ENCODE measurements at places on chromosomes 6 and 20.

DNA sequence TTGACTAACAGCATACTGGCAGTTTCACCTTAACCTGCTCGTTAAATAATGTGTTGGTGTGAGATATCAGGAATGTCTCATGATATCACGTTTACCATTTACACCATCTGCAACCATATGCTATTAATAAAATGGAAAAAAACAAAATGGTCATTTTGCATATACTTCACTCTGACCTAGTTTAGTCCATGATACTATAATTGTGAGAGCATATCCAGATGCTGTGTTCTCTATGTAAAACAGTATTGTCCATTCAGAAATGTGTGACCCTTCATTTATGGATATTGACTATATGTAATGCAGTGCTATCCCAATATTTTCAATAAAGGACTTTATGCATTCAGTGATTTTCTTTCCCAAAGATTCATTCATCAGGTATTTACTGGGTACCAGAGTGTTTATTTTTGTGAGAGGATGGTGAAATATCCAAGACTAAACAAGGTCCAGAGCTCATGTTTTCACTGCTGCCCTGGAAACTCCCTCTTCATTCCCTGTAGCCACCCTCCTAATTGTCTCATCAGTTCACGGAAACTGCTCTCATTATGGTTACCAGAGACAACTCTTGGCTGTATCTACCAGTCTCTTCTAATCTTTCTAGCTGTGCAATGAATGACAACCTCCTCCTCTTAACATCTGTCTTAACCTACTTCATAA, 25.7 kb upstream of the HINT3 start:
- DNase-seq, result no peak

DNA sequence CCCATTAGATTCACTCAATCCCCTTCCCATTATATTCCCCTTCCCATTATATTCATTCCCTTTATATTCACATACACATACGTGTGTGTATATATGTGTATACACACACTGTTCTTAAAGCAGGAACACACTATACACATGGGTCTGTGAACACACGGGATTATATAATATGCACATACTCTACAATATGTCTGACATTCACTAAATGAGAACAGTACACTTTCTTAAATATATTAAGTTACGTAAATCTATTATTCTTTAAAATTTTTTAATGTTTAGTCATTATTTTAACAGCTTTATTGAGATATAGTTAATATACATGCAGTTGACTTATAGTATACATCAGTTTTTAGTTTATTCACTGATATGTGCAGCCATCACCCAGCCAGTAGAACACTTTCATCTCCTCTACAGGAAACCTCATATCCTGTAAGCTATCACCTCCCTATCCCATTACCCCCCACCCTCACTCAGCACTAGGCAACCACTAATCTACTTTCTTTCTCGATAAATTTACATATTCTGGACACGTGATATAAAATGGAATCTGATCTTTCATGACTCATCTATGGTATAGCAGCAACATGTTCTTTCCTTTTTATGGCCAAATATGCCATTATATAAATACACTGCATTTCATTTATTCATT, 13.9 kb upstream of the SUMO4 start:
- no peak for DNase-seq

GRCh38 chr6:3506751-3507383, 50.0 kb upstream of the SLC22A23 start:
- no peak for DNase-seq

DNA sequence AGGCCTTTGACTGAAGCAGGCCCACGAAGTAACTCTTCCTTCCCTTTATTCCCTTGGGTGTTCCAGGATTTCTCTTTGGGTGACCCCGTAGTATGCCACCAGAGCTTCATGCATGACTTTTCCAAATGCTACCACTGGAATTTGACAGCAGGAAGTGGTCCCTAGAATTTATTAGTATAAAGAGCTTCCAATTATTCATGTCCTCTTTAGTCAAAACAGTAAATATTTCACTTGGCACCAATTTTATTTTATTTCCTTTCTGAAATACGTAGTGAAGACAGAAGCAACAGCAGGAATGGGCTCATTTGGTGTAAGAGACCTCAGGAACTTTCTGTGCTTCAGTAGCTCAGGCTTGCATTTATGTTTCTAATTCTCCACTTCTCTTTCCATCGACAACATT, 151.3 kb downstream of the LCA5 start:
- no peak for DNase-seq

- no peak for DNase-seq
Observed at GRCh38 chr20:25315418-25316210, 67.7 kb downstream of the PYGB start.

- no peak for DNase-seq
Observed at GRCh38 chr6:39931607-39932006, 2.7 kb downstream of the MOCS1 start.

DNA sequence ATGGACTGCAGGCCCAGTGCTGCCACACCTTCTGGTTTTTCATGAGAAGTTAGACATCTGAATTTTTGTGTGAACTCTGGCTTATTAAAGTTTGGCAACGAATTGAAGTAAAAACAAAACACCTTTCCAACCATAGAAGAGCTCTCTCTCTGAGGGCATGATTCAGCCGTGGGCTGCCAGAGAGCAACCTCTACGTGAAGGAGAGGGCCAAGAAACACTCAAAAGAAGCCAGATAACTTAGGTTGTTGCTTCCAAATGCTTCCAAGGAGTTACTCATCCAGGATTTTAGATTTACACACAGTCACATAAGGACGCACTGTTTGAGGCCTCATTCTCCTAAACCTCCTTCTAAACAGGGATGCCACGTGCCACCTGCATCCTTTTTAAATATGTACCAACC, 65.5 kb downstream of the NRN1 start:
- DNase-seq, result peak; percentile 58

- no peak for DNase-seq
Observed at GRCh38 chr20:20215976-20216727, 151.8 kb upstream of the INSM1 start.

DNA sequence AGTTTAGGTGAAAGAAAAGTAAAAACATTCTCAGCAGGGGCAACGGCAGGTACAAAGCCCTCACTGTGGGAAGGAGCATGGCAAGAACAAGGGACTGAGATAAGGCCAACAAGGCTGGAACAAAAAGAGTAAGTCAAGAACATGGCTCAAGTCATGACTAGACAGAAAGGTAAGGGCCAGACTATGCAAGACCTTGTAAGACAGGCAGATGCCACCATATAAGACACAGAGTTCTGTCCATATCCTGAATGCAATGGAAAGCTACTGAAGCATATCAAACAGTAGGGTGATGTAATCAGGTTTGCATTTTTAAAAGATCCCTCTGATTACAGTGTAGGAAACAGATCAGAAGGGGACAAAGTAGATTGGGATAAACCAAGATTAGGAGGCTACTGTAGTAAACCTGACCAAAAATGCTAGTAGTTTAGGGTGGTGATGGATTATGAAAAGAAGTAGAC, 5.5 kb downstream of the REV3L start:
- no peak for DNase-seq

DNA sequence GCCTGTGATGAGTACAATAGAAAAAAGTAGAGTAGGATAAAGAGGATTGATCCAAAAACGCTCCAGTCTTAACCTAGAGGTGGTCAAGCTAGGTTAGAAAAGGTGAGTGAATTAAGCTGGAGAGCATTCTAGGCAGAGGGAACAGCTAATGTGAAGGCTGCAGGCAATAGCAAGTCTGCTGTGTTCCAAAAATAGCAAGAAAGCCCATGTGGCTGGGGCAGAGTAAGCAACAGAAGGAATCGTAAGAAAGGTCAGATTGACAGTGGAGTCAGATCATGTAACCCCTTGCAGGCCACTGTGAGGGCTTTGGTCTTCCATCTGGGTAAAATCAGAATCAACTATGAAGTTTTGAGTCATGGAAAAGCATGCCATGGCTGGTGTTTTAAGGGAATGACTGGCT, 155.0 kb downstream of the OPN5 start:
- no peak for DNase-seq

DNA sequence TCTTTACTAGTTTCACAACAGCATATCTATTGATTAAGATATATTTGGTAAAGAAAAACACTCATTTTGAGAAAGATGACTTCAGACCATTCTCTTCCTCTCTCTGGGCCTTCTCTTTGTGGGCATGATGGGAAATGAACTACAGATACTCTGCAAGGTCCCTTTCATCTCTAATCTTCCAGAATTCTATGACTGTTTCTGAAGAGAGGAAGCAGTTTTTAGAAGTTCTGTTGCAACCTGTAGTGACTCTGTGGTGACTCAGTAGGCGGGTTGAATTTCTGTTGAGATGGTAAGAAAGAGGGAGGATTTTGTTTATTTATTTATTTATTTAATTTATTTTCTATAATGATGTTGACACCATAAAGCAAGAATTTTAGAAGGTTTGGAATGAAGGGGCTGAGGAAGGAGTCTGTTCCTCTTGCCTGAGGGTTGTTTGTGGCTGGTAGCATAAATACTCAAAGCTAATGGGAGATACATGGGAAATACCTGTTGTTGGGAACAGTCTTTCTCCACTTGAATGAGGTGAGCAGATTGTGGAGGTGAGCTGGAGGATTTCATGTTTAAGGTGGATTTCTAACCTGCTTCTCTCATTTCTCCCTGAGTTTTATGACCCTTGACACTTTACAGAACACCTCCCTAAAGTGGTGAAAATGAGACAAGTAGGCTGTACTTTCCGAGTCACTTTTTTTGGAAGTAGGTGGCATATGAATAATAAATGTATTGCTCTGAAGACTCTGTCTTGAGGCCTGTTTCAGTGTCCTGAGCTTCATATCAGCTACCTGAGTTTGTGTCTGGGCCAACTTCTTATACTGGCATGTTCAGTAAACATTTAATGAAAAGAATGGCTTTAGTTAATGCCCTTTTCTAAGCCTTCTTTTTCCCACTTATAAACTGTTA, 15.0 kb downstream of the ACSS2 start:
- peak; percentile 52 for DNase-seq

DNA sequence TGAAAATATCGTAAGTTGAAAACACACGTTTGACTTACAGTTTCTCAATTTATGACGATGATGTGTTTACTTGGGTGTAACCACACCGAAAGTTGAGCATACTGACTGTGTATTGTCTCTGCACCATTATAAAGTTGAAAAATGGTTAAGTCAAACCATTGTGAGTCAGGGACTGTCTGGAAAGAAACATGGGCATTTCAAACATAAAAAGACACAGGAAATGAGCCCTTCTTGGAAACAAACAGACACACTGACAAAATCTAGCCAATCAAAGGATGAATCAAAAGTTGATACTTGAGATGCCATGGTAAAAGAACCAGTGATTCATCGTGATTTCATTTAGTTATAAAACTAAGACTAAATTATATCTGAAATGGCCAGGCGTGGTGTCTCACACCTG, 5.3 kb downstream of the POPDC3 start:
- peak; percentile 49 for DNase-seq

GRCh38 chr6:14270925-14271788, 153.6 kb downstream of the CD83 start:
- DNase-seq, result peak; percentile 65

DNA sequence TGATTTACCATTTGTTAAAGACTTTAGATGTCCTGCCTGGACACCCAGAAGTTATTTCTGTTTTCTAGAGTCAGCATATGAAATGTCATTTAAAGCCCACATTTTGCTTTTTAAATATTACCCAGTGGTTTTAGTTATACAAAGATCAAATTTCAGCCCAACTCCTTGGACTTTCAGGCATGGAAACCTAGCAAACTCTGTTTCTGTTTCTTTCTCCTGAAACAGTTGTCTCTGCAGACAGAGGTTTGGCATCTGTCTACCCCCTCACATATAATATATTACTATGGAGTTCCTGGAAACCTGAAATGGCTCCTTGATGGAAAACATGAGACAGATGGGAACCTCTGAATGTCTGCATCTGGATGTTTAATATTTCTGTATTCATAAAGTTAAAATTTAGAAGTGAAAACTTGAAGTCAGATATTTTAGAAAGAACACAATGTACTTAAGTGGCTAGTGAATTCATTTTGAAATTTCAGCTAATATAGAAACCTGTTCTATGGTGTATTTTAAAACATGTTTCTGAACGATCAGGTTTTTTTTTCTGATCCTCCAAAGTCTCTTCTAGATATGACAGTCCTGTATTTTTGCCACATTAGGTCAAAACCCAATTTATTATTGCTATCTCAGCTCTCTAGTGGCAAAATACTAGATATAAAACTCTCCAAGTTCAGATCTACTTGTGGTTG, 743.3 kb downstream of the CD109 start:
- DNase-seq, result no peak

- DNase-seq, result peak; percentile 39
Observed at GRCh38 chr20:53990768-53991450, 79.5 kb downstream of the BCAS1 start.

- no peak for DNase-seq
Observed at GRCh38 chr20:23679133-23680092, 9.4 kb downstream of the CST4 start.

DNA sequence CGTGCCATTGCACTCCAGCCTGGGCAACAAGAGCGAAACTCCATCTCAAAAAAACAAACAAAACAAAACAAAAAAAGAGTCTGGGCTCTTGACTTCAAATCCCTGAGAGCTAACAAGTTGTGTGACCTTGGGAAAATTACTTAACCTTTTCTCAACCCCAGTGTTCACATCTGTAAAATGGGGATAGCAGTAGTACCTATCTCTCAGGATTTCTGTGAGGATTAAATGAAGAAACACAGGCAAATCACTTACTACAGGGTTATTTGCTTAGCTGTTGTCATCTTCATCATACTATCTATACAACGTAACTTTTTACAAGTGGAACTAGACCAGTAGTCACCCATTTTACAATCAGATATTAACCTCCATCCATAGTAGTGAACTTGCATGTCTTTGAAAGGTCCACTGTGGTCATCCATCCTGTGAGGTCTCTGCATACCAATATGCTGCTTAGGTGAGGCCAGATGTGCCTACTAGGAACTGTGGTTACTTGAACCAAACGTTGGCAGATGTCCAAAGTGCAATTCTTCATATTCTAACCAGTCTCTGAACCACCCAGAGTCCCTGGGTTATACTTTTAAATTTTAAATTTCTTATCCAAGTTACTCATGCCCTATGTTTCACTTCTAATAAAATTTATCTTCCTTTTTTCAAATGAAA, 128.9 kb upstream of the BEND3 start:
- peak; percentile 25 for DNase-seq

DNA sequence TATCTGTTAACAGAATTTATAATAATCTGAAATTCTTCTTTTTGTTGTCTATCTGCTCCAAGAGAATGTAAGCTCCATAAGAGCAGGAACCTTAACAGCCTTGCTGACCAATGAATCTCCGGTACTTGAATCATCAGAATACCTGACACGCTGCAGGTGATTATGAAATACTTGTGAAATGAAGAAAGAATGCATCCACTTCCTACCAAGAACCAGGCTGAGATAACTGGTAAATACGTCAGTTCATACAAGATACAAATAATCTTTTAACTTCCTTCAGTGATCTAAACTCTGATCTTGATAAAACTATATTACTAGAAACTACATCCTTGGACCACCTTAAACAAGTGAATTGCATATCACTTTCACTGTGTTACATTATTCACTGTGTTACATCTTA, 116.2 kb downstream of the MAP3K5 start:
- DNase-seq, result no peak

Data from fibroblast of skin of abdomen (primary cell).